NCI-H2171 treated with DMSO at 0.1 percent for 48 hours (cell line): ENCODE measurements at places on chromosomes 11 and 22.

DNA sequence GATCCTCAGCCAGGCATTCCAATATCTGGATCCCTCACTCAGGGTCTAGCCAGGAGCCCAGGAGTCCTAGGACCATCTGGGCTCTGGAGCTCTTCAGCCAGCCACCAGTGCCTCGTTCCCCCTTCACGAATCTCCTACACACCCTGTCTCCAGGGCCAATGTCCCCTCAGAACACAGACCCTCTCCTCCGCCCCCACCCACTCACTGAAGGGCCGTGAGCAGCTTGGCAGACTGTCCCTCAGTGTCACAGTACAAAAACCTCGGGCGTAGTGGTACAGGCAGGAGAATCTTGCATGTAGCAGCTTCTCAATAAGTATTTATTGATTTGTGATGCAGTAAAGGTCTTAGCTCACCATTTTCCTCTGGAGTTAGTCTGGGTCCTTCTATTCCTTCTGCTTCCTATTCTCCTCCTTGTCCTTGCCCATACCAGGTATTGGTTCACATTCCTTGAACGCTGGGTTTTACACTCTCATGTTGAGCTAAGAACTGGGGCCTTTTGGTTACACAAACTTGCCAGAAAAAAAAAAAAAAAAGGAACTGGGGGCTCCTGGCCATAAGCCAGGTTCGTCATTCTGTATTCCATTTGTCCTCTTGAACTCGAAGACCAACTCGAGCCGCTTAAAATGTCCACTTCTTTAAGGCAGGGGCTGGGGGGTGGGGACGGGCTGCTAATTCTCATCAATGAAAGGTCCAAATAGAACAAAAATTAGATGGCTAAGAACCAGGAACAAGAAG lies 2.3 kb downstream of the CXCR5 start:
- no peak for DNase-seq

GRCh38 chr11:16173798-16174197 lies 182.5 kb downstream of the SOX6 start:
- no peak for DNase-seq

DNA sequence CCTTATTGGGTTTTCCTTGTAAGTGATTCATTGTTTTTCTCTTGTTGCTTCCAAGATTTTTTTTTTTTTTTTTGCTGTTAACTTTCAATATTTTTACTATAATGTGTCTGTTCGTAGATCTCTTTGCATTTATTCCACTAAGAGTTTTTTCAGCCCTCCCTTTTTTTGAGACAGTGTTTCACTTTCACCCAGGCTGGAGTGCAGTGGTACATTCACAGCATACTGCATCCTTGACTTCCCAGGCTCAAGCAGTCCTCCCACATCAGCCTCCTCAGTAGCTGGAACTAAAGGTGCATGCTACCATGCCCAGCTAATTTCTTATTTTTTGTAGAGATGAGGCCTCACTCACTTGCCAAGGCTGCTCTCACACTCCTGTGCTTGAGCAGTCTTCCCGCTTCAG lies 1282.0 kb upstream of the CNTN5 start:
- no peak for DNase-seq

DNA sequence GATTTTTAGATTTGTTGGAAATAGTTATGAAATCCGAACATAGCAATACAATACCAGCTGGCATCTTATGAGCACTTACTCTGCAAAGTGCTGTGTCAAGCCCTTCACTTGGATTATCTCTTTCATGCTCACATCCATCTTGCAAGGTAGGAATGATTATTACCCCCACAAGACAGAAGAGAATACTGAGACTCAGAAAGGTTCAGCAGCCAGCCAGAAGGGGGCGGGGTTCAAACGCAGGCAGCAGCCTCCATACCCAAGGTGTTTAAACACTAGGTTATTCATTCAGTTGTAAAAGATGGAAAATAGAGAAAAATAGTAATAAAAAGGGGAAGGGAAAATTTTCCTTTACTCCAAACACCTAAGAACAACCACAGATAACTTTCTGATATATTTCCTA lies 158.5 kb downstream of the CCDC34 start:
- no peak for DNase-seq

DNA sequence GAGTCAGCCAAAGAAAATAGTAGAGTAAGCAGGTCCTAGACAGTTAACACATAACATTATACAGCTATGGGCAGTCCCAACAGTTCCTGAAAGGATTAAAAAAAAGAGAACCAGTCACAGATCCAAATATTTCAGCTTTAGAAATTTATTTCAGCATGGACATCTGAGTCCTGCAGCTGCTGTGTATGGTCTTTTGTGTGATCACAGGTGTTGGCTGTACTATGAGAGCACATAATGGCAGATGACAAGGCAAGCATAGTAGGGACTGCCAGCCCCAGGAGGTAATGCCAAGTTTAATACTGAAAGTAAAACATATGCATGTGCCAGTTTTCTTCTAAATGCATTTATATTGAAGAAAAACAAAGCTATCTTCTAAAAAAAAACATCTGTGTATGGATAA lies 158.1 kb downstream of the GRIA4 start:
- DNase-seq = no peak

DNA sequence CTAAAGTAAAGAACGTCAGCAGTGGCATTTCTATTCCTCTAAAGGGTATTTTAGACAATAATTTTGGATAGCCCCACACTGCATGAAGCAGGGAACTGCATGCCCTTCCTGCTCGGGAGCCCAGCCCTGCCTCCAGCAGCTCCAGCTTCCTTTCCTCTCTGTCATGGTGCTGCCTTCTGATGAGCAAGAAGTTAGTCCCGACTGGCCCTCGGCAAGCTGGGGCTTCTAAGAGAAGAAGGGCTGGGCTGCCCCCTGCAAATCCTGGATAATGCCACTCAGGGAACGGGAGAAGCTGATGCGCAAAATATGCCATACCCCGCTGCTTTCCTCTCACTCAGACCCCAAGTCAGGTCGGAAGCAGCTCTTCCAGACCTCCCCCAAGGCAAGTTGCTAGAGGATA lies 296.4 kb downstream of the ETS1 start:
- DNase-seq = no peak

DNA sequence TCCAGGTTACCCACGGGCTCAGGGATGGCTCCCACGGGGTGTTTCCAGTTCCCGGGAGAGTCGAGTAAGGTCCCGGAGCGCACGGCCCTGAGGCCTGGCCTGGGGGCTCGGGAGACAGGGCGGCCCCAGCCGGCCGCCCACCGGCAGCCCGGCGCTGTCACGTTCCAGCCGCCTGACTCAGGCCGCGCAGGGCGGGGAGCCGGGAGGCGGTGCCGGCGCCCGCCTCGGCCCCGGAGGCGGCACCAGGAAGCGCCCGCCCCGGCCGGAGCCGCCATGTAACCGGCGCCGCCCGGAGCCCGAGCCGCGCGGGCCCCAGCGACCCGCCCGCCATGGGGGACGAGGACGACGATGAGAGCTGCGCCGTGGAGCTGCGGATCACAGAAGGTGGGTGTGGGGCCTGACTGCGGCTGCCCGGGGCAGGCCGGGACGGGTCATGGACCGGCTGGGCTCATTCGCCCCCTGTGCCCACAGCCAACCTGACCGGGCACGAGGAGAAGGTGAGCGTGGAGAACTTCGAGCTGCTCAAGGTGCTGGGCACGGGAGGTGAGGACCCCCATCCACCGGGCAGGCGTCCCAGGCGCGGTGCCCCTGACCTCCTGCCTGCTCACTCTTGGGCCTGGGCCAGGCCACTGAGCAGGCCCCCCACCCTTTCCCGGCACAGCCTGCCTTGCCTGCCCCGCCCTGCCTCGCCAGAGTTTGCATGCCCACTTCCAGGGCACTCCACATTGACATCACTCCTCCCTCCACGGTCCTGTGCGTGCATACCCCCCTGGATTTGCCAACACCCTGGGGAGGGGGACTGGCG lies at the start of gene RPS6KA4:
Gene RPS6KA4 (plus strand): TSS at position 256 of the 805 bp plus-strand sequence. CDS start 74 bp downstream, at position 330.
- peak; percentile 30 for DNase-seq

DNA sequence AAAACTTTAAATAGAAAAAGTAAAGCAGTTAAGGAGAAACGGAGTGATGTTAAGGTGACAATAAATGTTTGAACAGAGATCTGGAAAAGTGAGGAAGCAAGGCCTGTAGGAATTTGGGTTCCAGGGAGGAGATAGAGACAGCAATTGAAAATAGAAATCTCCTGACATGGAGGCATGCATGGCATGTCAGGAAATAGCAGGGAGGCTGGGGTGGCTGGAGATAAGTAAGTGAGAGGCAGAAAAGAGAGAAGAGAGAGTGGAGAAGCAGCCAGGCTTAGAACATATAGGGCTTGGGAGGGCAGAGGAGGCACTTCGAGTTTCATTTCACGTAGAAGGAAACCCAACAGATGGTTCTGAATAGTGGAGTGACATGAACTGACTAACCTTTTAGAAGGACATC lies 185.5 kb downstream of the LRRC4C start:
- DNase-seq = no peak

- DNase-seq = no peak
These were observed 350.3 kb downstream of the SHANK2 start for GRCh38 chr11:70901951-70902521.

GRCh38 chr22:31075961-31076360 lies 5.2 kb upstream of the SMTN start:
- DNase-seq = no peak

- no peak for DNase-seq
These were observed 17.6 kb upstream of the SWAP70 start for GRCh38 chr11:9646324-9646723.

- no peak for DNase-seq
These were observed 844.3 kb upstream of the TENM4 start for GRCh38 chr11:80284946-80285785.
